Activated CD8-positive, alpha-beta T cell treated with anti-CD3 and anti-CD28 coated beads, Interleukin-2, amount 10 ng/mL, durations not matched to agents 7 days and 5 days (primary cell): ENCODE measurements at places on chromosomes 3 and 15. TPM values are rescaled to one million over a fixed set of nuclear protein-coding genes. Genes with fewer than 3 reads are reported as not detected.

DNA sequence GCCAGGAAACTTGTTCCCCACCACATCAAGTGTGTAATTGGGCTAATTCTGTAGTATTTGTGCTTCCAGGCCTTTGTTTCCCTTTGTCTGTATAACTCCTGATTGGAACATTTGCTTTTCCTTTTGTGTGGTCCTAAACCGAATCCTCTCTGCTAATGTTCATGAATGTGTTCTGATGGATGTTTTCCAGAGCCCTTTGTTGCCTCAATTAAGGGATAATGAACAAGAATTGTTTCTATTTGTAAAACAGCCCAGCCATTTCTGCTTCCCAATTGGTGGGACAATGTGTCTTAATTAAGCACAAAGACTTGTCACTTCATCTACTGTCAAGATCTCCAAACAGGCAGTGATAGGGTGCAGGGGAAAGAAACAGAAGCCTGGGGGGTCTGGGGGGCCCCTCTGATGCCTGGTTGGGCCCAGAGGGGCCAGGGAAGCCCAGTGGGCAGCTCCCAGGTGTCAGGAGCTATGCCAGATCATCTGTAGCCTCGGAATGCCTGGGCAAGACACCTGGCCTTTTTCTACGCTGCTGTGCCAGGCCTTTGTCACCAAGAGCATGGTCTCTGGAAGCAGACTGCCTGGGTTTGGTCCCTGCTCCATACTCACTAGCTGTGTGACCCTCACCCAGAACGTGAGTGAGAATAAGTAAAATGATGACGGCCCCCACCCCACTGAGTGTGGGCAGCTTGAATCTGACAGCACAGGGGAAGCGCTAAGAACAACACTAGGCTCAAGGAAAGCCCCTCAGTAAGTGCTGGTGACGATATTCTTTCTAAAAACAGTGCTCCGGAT, 116.6 kb upstream of the PRR20G start:
- H3K36me3 ChIP-seq: no peaks in the 10 kb centered on the region
- H3K27ac ChIP-seq: no peak overlapping the region
- H3K27me3 ChIP-seq: peaks cover 6% of the 10 kb centered on the region
- no peak overlapping the region for H3K4me3 ChIP-seq
- no peaks in the 10 kb centered on the region for H3K4me1 ChIP-seq
- DNase-seq: no peak

DNA sequence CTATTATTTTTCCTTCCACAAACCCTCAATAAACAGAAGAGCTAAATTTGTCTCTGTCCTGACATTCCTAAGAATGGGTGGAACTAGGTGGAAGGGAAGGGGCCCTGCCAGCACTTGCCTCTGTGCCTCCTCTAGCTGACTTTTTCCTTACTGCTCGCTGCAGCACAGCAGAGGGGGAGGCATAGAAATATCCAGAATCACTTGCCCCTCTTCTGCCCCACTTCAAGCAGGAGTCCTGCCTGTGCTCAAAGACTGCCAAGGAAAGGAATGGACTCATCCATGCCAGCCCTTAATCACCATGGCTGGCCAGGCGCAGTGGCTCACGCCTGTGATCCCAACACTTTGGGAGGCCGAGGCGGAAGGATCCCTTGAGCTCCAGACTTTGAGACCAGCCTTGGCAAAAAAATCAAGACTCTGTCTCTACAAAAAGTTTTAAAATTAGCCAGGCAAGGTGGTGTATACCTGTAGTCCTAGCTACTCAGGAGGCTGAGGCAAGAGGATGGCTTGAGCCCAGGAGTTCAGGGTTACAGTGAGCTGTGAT, 51.8 kb downstream of the ADCY5 start:
- no peak overlapping the region for H3K27ac ChIP-seq
- H3K27me3 ChIP-seq: peaks cover 19% of the 10 kb centered on the region
- H3K4me3 ChIP-seq: no peak overlapping the region
- H3K36me3 ChIP-seq: no peaks in the 10 kb centered on the region
- H3K4me1 ChIP-seq: no peaks in the 10 kb centered on the region

DNA sequence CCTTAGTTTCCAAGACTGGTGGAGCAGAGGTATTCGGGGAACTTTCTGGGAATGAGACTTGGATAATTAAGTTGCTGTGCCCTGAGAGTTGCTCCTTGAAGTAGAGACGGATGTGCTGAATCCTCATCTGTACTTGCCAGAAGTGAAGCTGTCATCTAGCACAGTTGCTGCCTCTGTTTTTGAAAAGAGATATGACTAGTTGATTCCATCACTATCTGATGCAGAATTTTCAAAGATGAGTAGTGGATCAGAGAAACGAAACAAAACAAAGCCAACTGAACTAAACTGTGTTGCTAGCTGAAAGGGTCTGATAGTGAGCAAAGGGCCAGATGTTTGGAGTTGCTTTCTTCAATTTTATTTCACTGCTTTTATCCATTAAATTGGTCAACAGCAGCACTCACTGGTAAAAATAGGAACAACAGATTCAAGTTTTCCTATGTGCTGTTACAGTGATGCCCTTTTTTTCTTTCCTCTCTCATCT, 52.7 kb downstream of the MITF start:
- DNase-seq: no peak
- H3K36me3 ChIP-seq: no peaks in the 10 kb centered on the region
- H3K4me1 ChIP-seq: no peaks in the 10 kb centered on the region
- no peaks in the 10 kb centered on the region for H3K27me3 ChIP-seq
- no peak overlapping the region for H3K27ac ChIP-seq

- H3K4me1 ChIP-seq: no peaks in the 10 kb centered on the region
- H3K4me3 ChIP-seq: no peak overlapping the region
- H3K36me3 ChIP-seq: no peaks in the 10 kb centered on the region
These were observed 262.9 kb upstream of the SLITRK3 start for GRCh38 chr3:165459111-165459510.

DNA sequence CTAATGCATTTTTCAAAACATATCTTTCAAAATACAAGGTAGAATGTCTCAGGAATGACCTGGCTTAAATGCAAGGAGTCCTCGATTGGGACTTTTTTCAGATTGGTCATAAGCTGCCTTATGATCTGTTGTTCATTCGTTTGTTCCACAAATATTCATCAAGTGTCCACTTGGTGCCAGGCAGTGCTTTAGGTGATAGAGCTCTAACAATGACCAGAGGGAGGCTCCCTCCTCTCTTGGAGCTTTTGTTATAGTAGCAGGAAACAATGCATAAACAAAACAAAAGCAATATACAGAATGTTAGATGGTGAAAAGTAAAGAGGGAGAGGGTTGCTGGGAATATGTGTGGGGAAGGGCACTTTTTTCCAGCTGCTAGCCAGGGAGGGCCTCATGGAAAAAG, 156.1 kb downstream of the MCTP2 start:
- no peak for DNase-seq
- H3K36me3 ChIP-seq: peaks cover 25% of the 10 kb centered on the region
- peak overlapping the region; percentile 80 for H3K27ac ChIP-seq
- H3K4me1 ChIP-seq: peaks cover 27% of the 10 kb centered on the region
- H3K4me3 ChIP-seq: peak overlapping the region; percentile 15

The GPR160 gene
- 5.0 TPM for total RNA-seq

DNA sequence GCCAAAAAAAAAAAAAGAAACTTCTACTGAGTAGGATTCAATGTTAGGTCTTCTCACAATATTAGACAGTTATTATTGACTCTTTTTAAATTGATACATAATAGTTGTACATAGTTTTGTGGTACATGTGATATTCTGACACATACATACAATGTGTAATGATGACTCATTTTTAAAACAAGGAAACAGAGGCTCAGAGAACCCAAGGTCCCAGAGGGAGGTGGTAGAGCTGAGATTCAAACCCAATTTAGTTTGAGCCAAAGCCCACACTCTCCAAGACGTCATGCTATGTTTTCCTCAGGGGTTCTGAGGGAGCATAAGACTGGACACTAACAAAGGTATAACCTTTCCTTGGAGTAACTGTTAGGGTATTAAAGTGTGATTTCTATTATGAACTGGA, 40.6 kb downstream of the MYO5C start:
- H3K4me1 ChIP-seq: peaks cover 39% of the 10 kb centered on the region
- no peak overlapping the region for H3K4me3 ChIP-seq
- no peaks in the 10 kb centered on the region for H3K36me3 ChIP-seq
- DNase-seq: no peak

DNA sequence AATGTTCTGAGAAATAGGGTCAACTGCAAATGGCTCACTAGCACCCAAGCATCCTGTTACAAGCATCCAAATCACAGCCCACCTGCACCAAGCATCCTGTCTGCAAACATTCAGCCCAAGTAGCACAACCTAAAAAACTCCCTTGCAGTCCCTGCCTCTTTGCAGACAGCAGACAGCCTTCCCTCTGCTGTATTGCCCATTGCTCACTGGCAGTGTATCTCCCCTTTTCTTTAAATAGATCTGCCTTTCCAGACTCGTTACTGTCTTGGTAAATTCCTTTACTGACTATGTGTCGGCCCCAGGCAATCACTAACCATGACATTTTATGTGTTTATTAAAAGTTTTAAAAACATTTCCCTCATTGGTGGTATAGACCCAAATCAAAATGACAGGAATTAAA, 155.4 kb downstream of the ADAMTSL3 start:
- no peak for DNase-seq
- no peaks in the 10 kb centered on the region for H3K27me3 ChIP-seq
- no peak overlapping the region for H3K4me3 ChIP-seq
- no peaks in the 10 kb centered on the region for H3K36me3 ChIP-seq

The MESP2 gene
- not detected for total RNA-seq

The SEC62 gene
- 49.9 TPM for total RNA-seq

- H3K27me3 ChIP-seq: no peaks in the 10 kb centered on the region
- H3K4me3 ChIP-seq: no peak overlapping the region
These were observed 85.6 kb downstream of the RAP2B start for GRCh38 chr3:153247331-153248330.
